Esophagus squamous epithelium (tissue), 5 donors: ENCODE measurements at places on chromosomes 7 and 10. TPM values are rescaled to one million over a fixed set of nuclear protein-coding genes. Genes with fewer than 3 reads are reported as not detected.

Gene GHRHR
- total RNA-seq: not detected

Gene CALY
- not detected for total RNA-seq

Gene CEP55
- 23.7 TPM for total RNA-seq

Gene ZNF467
- total RNA-seq: 1.4 TPM

Gene GPER1
- total RNA-seq: 0.87 TPM

Gene SLC13A4
- total RNA-seq: 1.9 TPM

Gene CALML5
- 148 TPM for total RNA-seq

Gene TWIST1
- total RNA-seq: 20.0 TPM

Gene TPST1
- 12.3 TPM for total RNA-seq

Gene SUMF2
- total RNA-seq: 88.1 TPM

Gene NPSR1
- not detected for total RNA-seq

Gene MRPS16
- total RNA-seq: 60.3 TPM

Gene ZDHHC4
- 9.4 TPM for total RNA-seq

Gene COL26A1
- not detected for total RNA-seq
